CD4-positive, alpha-beta memory T cell (primary cell): ENCODE measurements at places on chromosomes 5 and 9.
A peak's percentile ranks its signal among the peaks of the same experiment; 100 is the strongest.

DNA sequence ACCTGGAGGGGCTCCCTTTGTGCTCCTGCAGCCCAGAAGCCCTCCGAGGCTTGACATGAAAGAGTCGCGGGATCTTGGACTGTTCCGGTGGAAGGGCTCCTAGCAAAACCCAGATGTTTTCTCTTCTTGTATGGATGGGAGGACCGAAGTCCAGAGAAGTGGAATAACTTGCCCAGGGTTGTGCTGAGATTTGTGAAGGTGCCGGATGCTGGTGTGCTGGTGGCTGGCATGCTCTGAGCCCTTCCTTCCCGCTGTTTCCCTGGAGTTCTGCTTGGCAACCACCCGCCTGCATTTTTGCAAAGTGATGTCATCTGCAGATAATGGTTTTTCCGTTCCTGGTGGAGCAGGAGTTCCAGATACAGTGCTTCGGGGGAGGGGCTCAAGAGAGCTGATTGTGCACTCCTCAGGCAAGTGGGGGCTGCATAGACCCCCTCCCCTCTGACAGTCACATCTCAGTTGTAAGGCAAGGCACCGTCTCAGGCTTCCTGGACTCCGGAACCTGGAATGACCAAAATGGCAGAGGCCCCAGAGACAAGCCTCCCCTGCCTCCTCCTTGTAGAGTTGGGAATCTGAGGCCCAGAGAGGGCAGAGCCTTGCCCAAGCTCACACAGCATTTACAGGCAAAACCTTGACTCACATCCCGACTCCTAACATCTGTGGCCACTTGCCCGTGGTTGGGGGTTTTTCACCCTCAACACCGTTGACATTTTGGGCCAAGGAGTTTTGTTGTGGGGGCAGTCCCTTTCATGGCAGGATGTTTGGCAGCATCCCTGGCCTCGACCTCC lies 157.0 kb downstream of the RGS3 start:
- DNase-seq: no peak

DNA sequence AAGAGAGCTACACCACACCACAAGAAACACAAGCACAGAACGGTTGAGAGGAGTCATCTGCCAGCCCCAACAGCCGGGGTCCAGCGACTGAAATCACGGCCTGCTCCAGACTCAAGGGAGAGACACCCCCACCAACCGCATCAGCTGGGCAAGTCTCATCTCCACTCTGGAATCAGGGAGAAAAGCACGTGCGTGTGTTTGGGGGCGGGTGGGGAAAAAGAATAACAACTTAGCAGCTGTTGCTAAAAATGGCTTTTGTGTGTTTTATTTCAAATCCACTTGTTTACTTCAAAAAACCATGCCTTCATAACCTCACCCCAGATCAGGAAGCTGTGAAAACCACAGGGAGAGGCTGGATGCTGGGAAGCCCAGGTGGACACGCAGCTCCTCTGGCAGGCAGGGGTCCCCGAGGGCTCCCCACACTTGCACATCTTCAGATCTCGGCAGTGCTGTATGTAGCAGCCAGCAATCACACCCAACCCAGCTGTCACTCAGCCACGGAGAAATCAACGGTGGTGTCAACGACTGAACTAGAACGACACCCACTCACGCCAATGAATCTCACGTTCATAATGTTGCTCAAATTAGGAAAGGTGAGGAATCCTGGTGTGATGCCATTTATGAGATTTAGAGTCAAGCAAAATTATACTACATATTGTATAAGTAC lies 19.0 kb downstream of the PNPLA7 start:
- no peak for DNase-seq

GRCh38 chr9:128143525-128144238 lies 5.6 kb upstream of the LCN2 start:
- no peak for DNase-seq

DNA sequence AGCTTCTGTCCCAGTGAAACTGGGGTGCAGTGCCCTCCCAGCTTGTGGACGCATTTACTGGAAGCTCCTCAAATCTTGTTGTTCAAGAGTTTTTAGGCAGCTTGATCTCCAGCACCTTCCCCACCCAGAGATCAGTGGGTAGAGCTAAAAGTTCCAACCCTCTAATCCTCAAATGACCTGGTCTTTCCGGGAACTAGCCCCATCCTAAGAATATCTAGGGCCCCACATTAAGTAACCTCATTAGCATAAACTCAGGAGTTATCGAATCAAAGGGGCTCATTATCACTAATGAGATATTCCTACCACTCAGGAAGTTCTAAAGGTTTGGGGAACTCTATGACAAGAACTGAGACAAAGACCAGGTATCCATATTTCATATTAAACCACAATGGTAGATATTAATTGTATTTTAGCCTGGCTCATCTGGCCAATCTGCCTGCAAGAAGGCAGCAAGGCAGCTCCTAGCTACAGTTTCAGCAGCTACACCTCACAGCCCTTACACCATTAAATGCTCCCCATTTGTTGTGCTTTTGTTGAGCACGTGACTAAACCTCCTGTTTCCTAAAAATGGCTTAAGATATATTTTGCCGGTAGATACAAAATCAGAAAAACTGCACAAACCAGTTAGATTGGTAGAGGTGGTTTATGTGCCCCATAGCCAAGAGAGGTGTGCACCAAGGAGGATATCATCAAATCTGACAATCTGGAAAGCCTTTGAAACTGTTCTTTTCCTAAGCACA lies 24.6 kb upstream of the SLC22A5 start:
- no peak for DNase-seq

DNA sequence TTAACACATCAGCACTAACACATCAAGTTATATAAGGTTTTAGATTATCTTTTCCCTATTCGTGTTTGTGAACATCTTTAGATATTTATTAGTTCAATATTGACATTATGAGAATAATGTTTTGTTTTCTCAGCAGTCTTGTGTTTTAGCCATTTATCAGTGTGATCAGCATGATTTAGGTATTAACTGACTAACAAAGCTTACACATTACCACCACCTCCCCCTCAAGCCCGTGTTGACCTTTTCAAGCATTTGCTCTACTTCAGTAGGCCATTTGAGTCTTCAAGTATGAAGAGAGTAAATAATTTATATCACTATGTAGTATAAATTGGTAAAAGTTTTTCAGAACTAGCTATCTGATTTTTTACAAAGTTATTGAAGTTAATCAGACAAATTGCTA lies 6.9 kb downstream of the PBX3 start:
- no peak for DNase-seq

- DNase-seq: no peak
Observed at GRCh38 chr5:133520991-133521706, 91.2 kb downstream of the FSTL4 start.

- DNase-seq: no peak
Observed at GRCh38 chr9:86697213-86697612, 250.1 kb downstream of the GAS1 start.

DNA sequence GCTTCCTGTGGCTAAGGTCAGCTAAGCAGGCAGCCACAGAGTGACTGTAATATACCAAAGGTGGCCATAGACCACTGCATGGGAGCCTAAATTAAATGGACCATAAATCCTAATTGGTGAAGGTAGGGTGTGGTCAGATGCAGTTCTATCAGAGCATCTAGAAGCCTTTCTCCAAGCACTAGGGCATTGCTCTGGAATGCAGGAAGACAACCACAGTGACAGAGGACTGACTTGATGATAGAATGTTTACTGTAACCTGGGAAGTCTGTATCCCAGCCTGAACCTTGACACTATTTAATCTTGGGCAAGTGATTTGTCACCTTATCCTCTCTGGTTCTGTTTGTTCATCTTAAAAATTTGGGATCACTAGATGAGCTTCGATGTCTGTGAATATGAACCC lies 2.3 kb downstream of the FBXO38 start:
- DNase-seq: no peak

GRCh38 chr9:30482499-30482898 lies 1901.9 kb upstream of the ACO1 start:
- no peak for DNase-seq

- DNase-seq: no peak
Observed at GRCh38 chr5:133257977-133258376, 206.2 kb downstream of the HSPA4 start.

DNA sequence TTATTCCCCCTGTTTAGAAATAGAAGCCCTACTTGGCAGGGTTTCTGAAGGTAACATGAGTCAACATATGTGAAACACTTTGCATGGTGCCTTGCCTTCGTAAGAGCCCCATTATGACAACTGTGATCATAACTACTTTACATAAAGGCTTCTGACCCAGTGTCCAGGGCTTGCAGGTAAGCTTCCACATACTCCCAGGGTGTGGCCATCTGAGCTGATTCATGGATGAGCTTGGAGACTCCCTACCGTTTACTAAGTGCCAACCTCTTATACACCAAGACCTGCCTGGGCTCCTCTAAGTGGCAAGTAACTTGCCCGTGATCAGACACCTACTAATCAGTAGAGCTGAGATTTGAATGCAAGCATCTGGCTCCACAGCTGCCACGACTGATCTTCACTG lies 62.8 kb upstream of the C5orf58 start:
- no peak for DNase-seq

DNA sequence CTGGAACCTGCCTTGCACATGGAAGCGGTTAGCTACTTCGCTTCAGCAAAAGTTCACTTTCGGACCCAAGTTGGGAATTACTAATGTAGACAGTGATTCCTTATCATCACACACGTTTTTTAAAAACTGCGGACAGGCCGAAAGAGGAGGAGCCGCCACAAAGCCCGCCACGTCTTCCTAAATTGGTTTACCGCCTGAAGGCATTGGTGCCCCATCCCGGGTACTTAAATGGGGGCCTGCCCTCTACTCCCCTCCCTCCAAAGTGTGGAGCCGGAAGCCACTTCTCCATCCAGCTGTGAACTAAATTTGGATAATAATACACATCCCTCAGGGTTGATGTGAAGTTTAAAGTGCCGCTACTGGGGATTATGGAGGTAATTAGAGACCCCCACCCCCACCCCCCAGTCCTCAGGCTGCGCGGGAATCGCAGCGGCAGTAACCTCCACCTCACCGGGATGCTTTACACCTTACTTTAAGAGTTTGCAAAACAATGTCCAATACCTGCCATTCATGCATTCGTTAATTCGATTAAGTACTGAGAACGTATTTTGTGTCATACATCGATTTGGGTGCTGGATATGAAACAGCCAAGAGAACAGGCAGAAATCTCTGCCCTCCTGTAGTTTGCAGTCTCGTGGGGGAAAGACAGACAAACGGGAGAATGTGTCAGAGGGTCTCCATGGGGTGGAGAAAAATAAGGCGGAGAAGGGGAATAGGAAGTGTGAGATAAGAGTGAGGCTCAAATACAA lies 937 bp upstream of the MACROH2A1 start:
- DNase-seq: no peak

GRCh38 chr9:20054734-20055133 lies 265.9 kb upstream of the SLC24A2 start:
- no peak for DNase-seq

DNA sequence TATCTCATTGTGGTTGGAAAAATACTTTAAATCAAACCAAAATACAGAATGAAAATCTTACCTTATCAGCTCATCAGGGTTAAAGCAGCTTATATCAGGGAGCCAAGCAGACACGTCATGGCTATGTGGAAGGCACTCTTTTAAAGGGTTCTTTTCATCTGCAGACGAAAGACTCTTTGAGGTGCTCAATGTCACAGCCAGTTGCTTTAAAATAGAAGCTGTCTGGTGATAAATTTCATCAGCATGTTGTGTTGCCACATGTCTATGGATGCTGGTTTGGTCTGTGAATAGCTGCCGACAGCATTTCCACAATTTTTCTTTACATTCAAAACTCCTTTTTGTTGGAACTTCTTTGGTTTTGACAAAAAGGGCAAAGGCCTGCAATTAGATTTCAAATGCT lies 7.5 kb downstream of the TSTD2 start:
- no peak for DNase-seq

- DNase-seq: no peak
Observed at GRCh38 chr5:103487218-103487617, 75.4 kb downstream of the NUDT12 start.

- peak; percentile 60 for DNase-seq
Observed at GRCh38 chr5:57302164-57302563, 128.3 kb downstream of the GPBP1 start.

- no peak for DNase-seq
Observed at GRCh38 chr5:44294516-44294915, 94.7 kb downstream of the FGF10 start.

GRCh38 chr5:88374391-88374790 lies 105.7 kb upstream of the TMEM161B start:
- no peak for DNase-seq

DNA sequence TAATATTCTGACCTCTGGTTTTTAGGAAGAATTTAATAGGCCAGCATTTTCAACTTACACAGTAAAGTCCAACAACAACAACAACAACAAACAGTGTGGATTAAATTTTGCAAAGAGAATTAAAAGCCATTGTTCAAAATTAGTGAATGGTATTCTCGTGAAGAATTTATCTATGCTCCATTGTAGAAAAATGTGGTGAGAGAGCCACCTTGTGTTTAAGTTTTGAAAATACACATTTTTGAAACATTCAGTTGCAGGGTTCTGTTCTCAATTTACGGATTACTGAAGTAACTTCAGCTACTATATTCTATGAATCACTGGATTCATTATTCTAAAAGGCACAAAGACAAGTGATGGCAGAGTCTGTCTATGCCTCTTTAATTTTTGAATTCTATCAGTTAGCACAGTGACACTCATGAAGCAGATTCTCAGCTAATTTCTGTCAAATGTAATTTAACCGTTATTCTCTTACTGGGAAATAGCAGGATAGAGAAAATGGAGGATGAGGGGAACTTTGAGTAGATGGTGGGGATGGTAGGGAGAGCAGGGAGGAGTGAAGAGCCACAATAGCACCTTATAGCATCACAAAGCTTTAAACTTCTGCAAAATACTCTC lies 11.0 kb downstream of the CCDC152 start:
- DNase-seq: no peak

GRCh38 chr9:4987961-4988421 lies 2.9 kb downstream of the JAK2 start:
- peak; percentile 67 for DNase-seq

- no peak for DNase-seq
Observed at GRCh38 chr5:88388476-88389337, 120.1 kb upstream of the TMEM161B start.

DNA sequence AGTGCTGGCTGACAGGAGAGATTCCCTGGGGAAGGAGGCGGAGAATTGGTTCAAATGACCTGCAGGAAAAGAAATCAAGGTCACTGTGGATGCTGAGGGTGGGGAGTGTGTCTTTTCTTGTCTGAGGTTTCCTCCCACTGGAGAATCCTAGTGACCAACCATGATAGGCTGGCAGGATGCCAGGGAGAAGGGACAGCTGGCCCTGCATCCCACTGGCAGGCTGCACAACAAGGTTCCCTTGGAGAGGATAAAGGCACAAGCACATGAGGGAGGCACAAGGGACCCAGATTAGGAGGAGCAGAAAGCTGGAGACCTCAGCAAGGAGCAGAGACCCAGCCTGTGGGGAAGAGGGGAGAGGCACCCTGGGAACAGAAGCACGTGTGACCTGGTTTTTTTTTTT lies 11.4 kb upstream of the ZDHHC12 start:
- no peak for DNase-seq

- no peak for DNase-seq
Observed at GRCh38 chr9:90948156-90948555, 146.5 kb downstream of the SYK start.

GRCh38 chr5:42984307-42984706 lies 55.8 kb downstream of the ANXA2R start:
- no peak for DNase-seq

- DNase-seq: no peak
Observed at GRCh38 chr5:179113945-179114641, 53.9 kb downstream of the ZNF354C start.
